ENCODE measurements at places on chromosomes 4 and X.

- DNase-seq = no peak
Observed at GRCh38 chr4:4572821-4573220, 31.0 kb upstream of the STX18 start.

DNA sequence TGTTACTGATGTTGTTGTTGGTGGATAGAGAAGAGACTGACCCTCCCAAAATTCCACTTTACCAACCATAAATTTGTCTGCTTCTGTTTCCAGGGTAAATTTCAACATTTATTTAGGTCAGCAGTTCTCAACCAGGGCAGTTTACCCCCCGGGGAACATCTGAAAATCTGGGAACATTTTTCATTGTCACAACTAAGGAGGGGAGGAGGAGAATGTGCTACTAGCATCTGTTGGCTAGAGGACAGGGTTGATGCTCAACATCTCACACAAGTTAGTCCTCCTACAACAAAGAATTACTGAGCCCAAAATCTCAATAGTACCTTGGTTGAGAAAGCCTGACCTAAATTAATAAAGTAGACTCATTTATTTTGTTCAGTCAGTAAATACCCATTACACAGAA lies 25.7 kb downstream of the KCTD8 start:
- no peak for DNase-seq

- DNase-seq = no peak
Observed at GRCh38 chrX:123899701-123900100, 39.8 kb downstream of the XIAP start.

DNA sequence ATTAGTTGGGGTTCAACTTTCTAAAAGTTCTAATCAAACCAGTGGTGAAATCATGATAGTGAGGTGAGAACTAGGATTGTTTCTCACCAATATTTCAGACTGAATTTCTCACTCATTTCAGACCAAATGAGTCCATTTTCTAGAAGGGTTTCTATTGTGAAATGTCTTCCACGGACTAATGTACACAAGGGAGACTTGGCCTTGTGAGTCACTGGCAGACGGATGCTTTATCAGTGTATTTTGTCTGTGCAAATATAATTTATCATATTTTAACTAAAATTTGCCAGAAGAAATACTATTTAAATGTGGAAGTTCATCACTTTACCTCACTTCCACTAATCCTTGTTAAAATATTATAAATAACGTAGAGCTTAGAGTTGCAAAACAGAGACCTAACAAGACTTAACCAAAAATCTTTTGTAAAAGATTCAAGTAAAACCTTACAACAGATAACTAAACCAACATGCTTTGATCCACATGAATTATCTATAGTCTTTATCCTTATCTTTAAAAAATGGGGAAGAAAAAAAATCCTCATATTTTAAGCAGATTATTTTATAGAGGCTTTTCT lies 506.0 kb upstream of the FAM241A start:
- DNase-seq = no peak

Measured in SK-N-MC (cell line).